ENCODE measurements at places on chromosomes 11 and 22. TPM values are rescaled to one million over a fixed set of nuclear protein-coding genes. Genes with fewer than 3 reads are reported as not detected.

Gene TRPM5
- polyA plus RNA-seq, result 0.33 TPM

Gene TRIM44
- 45.7 TPM for polyA plus RNA-seq

Gene RIBC2
- 0.35 TPM for polyA plus RNA-seq

Gene DBX1
- polyA plus RNA-seq, result not detected

Gene DENND6B
- 13.3 TPM for polyA plus RNA-seq

Gene MS4A6A
- not detected for polyA plus RNA-seq

Gene DTX4
- 1.8 TPM for polyA plus RNA-seq

Gene MMP13
- polyA plus RNA-seq, result not detected

Gene SLC17A6
- polyA plus RNA-seq, result not detected

Gene FIBIN
- polyA plus RNA-seq, result 2.2 TPM

Gene MMP10
- not detected for polyA plus RNA-seq

Gene MUC5AC
- not detected for polyA plus RNA-seq
